Left ventricle myocardium inferior (tissue), 1 donor: ENCODE measurements at places on chromosomes 1 and 21. TPM values are rescaled to one million over a fixed set of nuclear protein-coding genes. Genes with fewer than 3 reads are reported as not detected.

The CD34 gene
- total RNA-seq = 69.6 TPM

The OR2M2 gene
- not detected for total RNA-seq

DNA sequence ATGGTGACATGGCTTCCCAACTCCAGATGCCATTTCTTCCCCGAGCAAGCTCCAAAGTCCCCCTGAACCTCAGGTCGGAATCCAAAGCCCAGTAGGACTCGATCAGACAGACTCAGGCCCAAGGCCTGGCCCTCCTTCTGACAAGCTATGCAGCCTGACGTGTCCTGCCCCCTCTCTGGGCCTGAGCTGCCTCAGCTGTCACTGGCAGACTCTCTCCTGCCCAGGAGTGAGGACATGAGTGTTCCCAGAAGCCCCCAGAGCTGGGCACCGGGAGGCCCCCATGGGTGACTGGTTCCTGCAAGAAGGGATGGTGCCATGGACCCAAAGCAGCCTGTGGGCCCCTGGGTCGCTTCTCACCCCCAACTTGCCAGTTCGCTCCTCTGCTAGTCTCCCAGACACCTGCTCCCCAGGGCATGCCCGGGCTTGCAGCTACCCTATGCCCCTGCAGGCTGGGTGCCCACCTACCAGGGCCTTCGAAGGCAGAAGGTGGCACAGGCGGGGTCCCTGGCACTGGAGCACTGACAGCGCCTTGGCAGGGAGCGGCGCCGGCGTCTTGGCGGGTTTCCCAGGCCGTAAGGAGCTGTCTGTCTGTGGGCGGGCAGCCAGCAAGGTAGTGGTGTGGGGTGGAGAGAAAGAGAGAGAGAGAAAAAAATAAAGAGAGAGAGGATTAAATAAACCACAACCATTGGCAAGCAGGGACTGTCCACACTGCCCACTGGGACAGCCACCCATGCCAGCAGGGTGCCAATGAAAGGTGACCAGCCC is 2.3 kb downstream of the EDN2 start:
- H3K4me3 ChIP-seq = no peak overlapping the region
- no peaks in the 10 kb centered on the region for H3K27me3 ChIP-seq
- H3K4me1 ChIP-seq = peaks cover 80% of the 10 kb centered on the region
- peak overlapping the region; percentile 38 for H3K27ac ChIP-seq

- H3K36me3 ChIP-seq = no peaks in the 10 kb centered on the region
- H3K4me3 ChIP-seq = no peak overlapping the region
- DNase-seq = no peak
- H3K27ac ChIP-seq = peak overlapping the region; percentile 72
- no peaks in the 10 kb centered on the region for H3K27me3 ChIP-seq
These were observed 139.6 kb upstream of the NRIP1 start for GRCh38 chr21:15204140-15204969.

- H3K4me3 ChIP-seq = no peak overlapping the region
- DNase-seq = no peak
- H3K27ac ChIP-seq = no peak overlapping the region
- peaks cover 57% of the 10 kb centered on the region for H3K27me3 ChIP-seq
- no peaks in the 10 kb centered on the region for H3K36me3 ChIP-seq
- peaks cover 6% of the 10 kb centered on the region for H3K4me1 ChIP-seq
These were observed 7.9 kb downstream of the PLA2G2D start for GRCh38 chr1:20111452-20111851.

The OTUD7B gene
- 23.8 TPM for total RNA-seq

GRCh38 chr1:4591926-4592325 is 62.5 kb upstream of the AJAP1 start:
- DNase-seq = no peak
- H3K4me1 ChIP-seq = no peaks in the 10 kb centered on the region
- H3K27me3 ChIP-seq = peaks cover 46% of the 10 kb centered on the region
- H3K27ac ChIP-seq = no peak overlapping the region
- H3K4me3 ChIP-seq = no peak overlapping the region
- H3K36me3 ChIP-seq = no peaks in the 10 kb centered on the region

- peaks cover 21% of the 10 kb centered on the region for H3K4me1 ChIP-seq
- no peaks in the 10 kb centered on the region for H3K36me3 ChIP-seq
- DNase-seq = no peak
- H3K4me3 ChIP-seq = peak overlapping the region; percentile 66
These were observed 355.5 kb downstream of the LMO4 start for GRCh38 chr1:87684194-87684593.

DNA sequence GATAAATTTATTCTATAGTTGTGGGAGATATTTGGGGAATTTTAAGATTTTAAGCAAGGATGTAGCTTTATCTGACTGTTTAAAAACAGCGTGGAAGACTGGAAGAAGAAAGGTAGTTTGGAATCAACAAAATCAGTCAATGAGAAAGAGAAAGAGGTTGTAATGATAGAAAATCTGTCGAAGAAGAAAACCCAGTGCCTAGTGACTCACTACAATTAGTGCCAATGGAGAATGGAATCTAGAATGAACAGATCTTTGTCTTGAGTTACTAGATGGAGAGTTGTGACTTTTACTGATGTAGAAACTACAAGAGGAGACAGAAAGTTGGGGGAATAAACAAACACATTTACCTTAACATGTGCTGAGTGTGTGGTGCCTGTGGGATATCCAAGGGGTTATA is 577.8 kb upstream of the NR5A2 start:
- no peaks in the 10 kb centered on the region for H3K4me1 ChIP-seq
- no peaks in the 10 kb centered on the region for H3K36me3 ChIP-seq
- DNase-seq = no peak
- H3K27ac ChIP-seq = no peak overlapping the region
- no peak overlapping the region for H3K4me3 ChIP-seq

DNA sequence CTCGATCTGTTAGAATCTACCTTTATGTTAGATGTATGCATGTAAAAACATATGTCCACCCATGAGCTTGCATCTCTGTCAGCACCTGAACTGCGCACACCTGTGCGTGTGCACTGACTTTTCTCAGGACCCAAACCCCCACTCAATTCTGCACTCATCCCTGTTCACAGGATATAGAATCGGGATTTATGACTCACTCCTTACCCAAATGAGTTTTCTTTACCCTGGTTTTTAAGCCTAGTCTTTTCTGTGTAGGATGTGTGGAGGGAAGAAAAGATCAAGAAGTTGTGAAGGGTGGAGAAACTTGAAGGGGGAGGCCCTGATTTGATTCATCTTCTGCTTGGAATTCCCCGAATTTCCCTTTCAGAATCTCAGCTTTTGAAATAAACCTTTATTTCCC is 2.4 kb downstream of the ACKR1 start:
- H3K27me3 ChIP-seq = peaks cover 97% of the 10 kb centered on the region
- no peaks in the 10 kb centered on the region for H3K36me3 ChIP-seq
- no peak for DNase-seq
- no peak overlapping the region for H3K27ac ChIP-seq
- no peak overlapping the region for H3K4me3 ChIP-seq
- peaks cover 8% of the 10 kb centered on the region for H3K4me1 ChIP-seq

DNA sequence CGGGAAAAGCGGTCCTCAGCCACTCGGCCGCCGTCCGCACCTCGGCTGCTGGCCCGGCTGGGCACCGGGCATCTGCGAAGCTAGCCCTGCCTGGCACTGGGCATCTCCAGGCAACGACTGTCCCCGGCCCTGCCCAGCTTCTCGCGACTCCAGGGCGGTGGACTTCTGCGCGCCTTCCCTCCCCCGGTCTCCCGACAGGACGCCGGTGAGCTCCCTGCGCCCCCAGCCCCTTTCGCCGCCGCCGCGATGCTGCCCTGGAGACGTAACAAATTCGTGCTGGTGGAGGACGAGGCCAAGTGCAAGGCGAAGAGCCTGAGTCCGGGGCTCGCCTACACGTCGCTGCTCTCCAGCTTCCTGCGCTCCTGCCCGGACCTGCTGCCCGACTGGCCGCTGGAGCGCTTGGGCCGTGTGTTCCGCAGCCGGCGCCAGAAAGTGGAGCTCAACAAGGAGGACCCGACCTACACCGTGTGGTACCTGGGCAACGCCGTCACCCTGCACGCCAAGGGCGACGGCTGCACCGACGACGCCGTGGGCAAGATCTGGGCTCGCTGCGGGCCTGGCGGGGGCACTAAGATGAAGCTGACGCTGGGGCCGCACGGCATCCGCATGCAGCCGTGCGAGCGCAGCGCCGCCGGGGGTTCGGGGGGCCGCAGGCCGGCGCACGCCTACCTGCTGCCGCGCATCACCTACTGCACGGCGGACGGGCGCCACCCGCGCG is 514 bp downstream of the FAM43B start:
- DNase-seq = no peak
- H3K4me3 ChIP-seq = peak overlapping the region; percentile 67
- peak overlapping the region; percentile 71 for H3K27ac ChIP-seq
- peaks cover 50% of the 10 kb centered on the region for H3K4me1 ChIP-seq

The RAD54L gene
- 0.71 TPM for total RNA-seq

DNA sequence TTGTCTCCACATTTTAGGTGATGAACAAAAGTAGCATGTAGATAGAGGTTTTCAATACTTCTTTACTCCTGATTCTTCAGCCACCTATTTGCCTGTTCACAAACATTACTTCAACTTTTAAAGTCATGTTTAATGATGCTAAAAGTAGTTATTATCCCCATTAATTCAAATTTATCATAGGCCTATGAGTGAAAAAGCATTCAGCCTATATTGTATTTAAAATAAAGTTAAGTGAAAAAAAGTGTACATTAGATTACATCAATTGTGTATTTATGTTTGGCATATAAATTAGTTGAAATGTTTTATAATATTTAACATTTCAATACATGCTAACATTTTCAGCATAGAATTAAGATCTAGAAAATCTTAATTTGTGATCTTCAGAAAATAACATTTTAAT is 10.5 kb downstream of the CDKN2C start:
- H3K27me3 ChIP-seq = no peaks in the 10 kb centered on the region
- peak overlapping the region; percentile 92 for H3K4me3 ChIP-seq
- DNase-seq = no peak
- peak overlapping the region; percentile 99 for H3K27ac ChIP-seq
- H3K36me3 ChIP-seq = no peaks in the 10 kb centered on the region

DNA sequence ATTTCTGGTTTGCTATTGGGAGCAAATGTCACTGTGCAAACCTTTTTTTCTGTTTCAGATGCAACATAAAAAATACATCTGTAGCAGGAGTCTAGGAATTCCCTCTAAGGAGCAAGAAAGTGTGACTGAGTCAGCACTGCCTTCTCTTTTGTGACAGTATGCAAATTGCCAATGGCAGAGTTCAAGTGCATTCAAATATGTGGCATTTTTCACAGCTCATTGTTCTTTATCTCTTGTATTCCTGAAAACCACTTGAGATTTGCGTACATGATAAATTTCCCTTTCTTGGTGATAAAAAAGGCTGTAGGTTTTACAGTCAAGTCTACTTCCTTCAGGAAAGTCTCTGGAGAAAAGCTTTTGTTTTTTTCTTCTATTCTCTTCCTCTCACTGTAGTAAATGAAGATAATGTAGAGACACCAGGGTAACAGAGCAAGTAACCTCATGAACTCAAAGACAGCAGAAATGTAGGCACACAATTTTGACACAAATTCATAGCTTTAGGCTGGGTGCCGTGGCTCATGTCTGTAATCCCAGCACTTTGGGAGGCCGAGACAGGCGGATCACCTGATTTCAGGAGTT is 129.7 kb upstream of the L1TD1 start:
- peak overlapping the region; percentile 93 for H3K27ac ChIP-seq
- H3K36me3 ChIP-seq = no peaks in the 10 kb centered on the region
- no peak overlapping the region for H3K4me3 ChIP-seq
- no peak for DNase-seq
- H3K4me1 ChIP-seq = peaks cover 59% of the 10 kb centered on the region
- no peaks in the 10 kb centered on the region for H3K27me3 ChIP-seq

GRCh38 chr1:17829579-17829978 is 74.4 kb downstream of the ACTL8 start:
- H3K36me3 ChIP-seq = no peaks in the 10 kb centered on the region
- H3K27me3 ChIP-seq = peaks cover 65% of the 10 kb centered on the region
- peaks cover 19% of the 10 kb centered on the region for H3K4me1 ChIP-seq
- H3K4me3 ChIP-seq = no peak overlapping the region

DNA sequence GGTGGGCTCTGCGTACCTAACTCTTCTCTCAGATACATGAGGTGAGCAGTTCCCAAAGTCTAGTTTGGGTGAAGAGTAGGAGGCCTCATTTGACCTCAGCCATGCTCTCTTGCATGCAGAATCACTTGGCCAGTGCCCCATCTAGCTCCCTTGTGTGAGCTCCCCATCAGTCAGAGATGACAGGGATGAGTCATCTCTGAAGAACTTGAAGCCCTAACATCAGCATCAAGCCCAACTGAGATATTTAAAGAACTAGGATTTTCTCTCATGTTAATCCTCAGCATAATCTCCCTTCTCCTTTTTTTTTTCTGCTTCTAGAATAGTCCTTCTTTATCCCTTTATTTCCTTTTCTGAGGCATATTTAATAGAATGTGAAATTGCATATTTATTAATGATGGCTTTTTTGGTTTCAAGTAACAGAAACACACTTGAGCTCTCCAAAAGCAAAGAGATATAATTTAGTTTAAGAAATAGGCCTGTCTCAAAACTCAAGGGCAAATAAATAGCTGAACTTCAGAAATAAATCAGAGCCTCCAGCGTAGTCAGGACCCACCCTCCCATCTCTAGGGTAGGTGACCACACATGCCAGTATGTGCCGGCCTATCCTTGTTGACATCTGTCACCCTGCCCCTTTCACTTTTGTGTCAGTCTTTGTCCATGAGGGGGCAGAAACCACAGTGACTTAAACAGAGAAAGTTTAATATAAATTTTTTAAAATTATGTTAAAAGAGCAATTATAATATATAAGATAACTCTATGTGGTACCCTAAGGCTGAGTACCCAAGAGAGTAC is 112.3 kb downstream of the TSEN15 start:
- peaks cover 40% of the 10 kb centered on the region for H3K4me1 ChIP-seq
- H3K36me3 ChIP-seq = no peaks in the 10 kb centered on the region
- peak overlapping the region; percentile 28 for H3K27ac ChIP-seq
- no peaks in the 10 kb centered on the region for H3K27me3 ChIP-seq

The RPF1 gene
- total RNA-seq = 34.9 TPM

The SLC44A5 gene
- total RNA-seq = 0.58 TPM

- no peak overlapping the region for H3K4me3 ChIP-seq
- no peak overlapping the region for H3K27ac ChIP-seq
- no peaks in the 10 kb centered on the region for H3K36me3 ChIP-seq
- no peak for DNase-seq
- H3K4me1 ChIP-seq = no peaks in the 10 kb centered on the region
- peaks cover 17% of the 10 kb centered on the region for H3K27me3 ChIP-seq
These were observed 18.9 kb upstream of the LRP8 start for GRCh38 chr1:53346814-53347176.
